EL (cell line): ENCODE measurements at places on chromosomes 16 and 17.

DNA sequence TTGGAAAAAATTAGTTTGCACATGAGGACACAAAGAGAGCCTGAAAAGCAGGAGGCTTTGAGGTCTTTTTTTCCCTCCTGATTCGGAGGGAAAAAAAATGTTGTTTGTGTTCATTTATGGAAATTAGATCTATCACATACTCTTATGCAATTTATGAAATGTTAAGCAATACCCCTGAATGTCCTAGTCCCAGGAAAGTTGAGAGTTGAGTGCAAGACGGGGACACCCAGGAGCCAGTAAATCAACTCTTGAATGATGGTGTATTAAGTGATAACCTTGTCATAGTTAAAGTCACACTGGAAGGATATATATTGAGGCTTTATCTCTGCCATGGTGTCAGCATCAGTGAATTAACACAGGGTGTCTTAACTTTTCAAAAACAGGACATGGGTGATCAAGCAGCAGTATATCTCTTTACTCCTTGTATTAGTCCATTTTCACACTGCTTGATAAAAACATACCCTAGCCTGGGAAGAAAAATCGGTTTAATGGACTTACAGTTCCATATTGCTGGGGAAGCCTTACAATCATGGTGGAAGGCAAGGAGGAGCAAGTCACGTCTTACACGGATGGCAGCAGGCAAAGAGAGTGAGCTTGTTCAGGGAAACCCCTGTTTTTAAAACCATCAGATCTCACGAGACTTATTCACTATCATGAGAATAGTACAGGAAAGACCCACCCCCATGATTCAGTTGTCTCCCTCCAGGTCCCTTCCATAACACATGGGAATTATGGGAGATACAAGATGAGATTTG lies 469.0 kb downstream of the MAF start:
- DNase-seq, result no peak

DNA sequence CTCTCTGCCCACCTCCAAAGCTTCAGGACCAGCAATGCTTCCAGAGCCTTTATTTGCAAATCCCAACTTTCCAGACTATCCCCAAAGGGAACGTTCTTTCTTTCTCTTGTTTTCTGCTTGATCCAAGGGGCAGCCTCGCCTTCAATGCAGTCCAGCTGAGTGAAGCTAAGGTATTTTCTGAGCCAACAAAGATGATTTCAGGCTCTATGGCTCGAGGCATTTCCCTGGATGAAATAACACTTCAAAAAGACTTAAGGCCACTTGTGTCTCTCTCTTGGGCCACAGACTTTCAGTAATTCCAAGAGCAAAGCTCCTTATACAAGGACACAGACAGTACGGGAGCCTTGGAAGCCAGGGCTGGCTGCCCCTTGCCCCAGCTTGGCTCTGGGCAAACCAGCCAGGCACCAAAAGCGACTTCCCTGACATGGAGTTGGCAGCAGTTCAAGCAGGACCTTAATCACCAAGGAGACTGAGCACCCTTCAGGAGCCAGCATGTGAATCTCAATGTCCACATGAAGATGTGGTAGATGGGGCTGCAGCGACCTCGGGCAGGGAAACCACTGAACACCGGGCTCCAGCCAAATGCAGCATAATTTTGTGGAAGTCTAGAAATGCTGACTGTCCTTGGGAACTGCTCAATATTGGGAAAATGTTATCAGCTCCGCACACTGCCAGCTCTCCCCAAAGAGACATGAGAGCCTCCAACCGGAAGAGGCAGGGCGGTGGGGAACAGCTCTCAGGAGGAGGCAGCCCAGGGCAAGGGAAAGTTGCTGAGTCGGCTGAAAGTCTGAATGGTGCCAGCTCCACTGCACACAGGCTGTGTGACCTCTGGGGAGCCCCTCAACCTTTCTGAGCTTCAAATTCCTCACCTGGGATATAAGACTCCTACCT lies 39.0 kb downstream of the TK2 start:
- DNase-seq, result no peak

DNA sequence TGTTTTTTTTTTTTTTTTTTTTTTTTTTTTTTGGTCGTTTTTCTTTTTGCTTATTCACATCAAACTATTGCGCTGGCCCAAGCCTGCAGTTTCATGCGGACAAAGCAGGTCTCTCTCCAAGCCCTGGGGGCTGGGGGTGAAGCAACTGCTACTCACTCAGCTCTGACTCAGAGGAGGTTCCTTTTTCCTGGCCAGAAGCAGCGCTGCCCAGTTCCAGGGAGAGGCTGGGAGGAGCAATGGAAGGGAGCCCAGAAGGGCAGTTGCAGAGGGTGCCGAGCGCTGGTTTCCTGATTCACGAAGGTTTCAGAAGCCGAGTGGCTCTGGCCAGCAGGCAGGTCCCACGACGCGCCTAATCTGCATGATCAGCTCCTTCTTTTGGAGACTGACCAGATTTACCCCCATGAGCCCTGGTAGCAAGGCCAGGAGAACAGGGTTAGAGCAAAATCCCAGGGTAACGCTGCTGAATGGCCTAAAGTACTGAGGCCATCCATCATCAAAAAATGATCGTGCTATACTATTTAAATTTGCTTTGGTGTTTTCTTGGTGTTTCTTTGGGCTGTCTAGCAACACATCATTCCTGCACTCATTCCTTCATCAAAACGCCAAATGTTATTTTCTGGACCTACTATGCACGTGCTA lies 144.7 kb upstream of the SOX9 start:
- peak; percentile 98 for DNase-seq

DNA sequence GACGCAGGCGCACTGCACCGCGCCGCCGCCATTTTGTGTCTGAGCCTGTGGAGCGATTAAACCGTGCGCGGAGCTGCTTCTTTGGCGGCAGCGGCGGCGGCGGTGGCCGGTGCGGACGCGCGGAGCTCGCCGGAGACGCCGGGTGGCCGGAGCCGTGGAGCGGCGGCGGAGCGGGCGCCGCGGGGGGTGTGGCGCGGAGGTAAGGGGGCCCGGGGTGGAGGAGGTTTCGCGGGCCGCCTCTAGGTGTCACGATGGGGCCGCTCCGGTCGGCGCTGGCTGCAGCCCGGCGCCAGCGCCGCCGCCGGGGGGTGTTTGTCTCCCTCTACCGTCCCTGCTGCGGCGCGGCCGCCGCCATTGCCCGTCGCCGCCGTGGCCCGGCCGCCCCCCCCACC lies at the start of gene CTCF:
CTCF (plus strand) TSS at position 1 of the 392 bp plus-strand sequence. CDS start 48,307 bp downstream, outside the sequence.
- peak; percentile 86 for DNase-seq

GRCh38 chr16:47727131-47727530 lies 266.0 kb downstream of the PHKB start:
- DNase-seq, result no peak

DNA sequence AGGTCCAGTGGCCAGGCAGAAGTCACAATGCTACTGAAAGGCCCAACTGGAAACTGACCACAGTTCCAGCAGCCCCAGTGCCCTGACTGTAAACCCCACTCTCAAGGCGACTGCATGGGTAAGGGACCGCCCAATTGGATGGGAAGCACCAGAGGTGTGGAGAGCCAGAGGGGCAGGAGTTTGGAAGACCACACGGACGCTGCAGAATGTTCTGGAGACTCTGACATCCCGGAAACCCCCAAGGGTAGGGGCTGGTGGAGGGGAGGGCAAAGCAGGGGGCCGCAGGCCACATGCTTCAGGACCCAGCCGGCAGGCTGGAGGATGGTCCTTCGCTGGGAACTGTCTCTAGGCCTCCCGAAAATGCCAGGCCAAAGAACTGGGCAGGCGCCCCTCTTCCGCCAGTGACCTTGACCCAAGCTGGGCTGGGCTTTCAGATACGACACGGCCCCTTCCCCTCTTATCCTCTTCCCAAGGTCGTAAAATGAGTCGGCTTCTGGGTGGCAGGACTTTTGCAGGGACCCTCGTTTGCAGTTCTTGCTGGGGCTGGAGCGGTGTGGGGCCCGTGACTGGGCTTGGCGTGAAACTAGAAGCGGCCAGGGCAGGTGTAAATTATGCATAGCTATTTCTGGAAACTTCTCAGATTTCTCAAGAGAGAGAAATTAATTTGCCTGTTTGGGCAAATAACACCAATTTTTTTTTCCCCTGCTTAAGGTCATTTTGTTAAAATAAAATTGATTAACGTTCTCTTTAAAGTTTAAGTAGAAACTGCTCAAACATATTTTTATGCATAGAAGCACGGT lies 110.2 kb downstream of the C16orf78 start:
- DNase-seq, result no peak

DNA sequence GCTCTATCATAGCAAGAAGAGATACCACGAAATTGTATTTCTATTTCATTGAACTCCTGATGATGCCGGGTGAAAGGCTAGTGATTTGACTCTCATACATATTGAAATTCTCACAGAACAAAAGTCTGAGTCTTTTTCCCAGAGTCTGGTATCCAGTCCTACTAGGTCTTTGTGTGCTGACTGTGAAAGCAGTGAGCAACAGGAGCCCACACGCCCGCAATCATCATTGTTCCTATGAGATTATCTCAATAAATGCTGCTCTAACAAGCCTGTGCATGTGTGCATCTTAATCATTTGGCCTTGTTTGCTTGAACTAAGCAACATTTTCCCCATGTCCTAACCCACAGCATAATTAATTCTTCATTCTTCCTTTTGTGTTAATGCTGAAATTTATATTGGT lies 1466.0 kb downstream of the CDH11 start:
- DNase-seq, result no peak

- DNase-seq, result no peak
These were observed 22.0 kb downstream of the ACLY start for GRCh38 chr17:41896726-41897125.

DNA sequence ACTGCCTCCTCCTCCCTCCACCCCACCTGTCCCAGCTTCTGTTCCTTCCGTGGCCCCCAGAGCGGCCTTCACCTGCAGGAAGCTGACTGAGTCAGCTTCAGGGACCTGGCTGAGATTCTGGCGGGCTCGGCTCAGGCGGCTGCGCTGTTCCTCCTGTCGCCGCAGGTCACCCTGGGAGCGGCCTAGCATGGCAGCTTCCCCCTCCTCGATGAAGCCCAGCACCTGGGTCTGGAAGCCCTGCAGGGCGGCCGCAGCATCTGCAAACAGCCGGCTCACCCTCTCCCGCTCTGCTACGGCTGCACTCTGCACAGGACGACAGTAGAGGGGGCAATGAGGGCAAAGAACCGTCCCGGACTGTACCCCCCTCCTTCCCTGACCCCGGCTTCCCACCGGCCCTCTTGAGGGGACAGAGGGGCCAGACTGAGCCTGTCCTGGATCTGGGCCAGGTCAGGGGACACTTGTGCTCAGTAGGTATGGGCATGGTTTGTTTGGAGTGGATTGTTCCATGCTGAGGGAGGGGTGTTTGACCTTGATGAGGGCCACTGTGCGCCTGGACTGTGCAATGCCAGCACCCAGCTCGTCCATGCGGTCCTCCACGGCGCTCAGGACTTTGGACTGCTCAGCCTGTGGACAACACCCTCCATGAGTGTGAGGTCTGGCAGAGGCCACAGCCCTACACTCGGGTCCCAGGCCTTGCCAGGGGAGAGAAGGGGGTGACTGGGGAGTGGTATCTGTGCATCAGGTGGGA lies 2.0 kb downstream of the TRIM47 start:
- no peak for DNase-seq

GRCh38 chr17:56624912-56625311 lies 31.4 kb downstream of the NOG start:
- DNase-seq, result no peak
